Activated naive CD4-positive, alpha-beta T cell (primary cell): ENCODE measurements at places on chromosomes 2 and 18.

DNA sequence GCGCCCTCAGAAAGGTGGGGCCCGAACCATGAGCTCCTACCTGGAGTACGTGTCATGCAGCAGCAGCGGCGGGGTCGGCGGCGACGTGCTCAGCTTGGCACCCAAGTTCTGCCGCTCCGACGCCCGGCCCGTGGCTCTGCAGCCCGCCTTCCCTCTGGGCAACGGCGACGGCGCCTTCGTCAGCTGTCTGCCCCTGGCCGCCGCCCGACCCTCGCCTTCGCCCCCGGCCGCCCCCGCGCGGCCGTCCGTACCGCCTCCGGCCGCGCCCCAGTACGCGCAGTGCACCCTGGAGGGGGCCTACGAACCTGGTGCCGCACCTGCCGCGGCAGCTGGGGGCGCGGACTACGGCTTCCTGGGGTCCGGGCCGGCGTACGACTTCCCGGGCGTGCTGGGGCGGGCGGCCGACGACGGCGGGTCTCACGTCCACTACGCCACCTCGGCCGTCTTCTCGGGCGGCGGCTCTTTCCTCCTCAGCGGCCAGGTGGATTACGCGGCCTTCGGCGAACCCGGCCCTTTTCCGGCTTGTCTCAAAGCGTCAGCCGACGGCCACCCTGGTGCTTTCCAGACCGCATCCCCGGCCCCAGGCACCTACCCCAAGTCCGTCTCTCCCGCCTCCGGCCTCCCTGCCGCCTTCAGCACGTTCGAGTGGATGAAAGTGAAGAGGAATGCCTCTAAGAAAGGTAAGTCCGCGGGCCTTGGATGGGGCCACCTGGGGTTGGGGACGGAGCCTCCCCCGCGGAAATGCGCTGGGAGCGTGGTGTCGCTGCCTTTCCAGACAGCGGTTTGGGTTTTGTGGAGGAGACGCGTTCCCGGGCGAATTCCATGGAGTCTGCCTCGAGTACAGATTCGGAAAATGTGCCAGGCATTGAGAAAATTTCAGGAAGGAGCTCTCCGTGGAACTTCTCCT, 559 bp downstream of the HOXD1 start:
- DNase-seq, result no peak

DNA sequence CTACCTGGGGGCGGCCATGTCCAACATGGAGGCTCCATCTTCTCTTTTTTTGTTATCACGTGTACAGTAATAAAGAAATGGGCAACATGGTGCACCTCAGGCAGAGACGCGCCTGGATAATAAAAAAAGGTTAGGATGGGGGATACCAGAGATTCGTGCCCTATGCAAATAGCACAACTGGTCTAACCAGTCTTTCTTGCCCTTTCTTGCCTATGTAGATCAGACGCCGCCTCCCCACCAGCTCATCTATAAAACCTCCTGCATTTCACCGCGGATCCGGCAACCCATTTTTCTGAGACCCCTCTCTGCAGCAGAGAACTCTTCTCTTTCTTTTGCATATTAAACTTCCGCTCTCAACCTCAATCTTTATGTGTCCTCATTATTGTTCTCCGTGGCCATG, 68.7 kb downstream of the MYL12B start:
- DNase-seq, result no peak

- no peak for DNase-seq
Observed at GRCh38 chr18:21281603-21282002, 39.6 kb downstream of the GREB1L start.

DNA sequence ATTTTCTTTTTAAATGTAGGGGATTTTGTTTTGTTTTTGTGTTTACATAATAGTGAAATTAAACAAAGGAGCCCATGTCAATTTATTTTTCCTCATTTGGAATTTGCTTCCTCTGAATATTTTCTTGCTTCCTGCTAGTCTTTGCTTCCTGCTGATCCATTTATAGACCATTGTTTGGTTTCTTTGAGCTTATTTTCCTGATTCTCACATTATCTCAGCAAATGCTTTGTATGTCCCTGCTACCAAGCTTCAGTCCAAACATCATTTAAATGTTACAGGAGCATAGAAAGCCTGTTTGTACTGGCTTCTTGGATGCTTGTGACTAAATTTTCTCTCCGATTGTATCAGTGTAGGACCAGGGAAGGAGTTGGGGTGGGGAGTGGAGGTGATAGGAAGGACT, 127.3 kb upstream of the IL1R2 start:
- DNase-seq, result no peak

DNA sequence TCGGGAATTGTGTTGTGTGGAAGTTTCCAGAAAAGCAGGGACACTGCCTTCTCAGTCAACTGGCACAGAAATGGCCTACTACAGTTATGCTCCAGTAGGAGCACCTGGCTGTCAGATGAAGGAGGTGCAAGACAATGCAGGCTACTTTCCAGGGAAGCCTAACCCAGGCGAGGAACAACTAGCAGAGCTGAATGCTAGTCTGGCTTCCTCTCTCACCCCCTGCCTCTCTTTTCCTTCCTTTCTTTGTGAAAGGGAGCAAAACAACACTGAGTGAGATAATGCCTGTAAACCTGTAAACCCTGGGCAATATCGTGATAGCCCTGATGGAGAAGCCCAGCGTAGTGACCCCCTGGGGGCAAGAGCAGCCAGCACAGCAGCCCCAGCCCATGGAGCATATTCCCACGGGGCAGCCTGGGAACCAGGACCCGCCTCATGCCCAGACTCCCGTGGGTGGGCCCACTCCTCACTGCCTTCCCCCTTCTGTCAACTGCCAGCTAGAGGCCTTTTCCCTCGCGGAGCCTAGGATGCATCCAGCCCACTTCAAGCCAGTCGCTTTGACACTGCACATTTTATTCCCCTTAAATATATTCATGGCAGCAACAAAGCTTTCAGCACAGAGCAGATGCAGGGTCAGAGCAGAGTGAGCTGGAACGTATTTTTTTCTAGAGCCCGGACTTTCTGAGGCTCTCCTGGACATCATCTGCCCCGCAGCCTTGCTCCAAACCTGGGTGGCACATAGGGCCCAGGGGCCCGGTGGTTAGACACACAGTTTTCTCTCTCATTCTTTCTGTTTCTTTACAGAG, 77.0 kb downstream of the PDCL3 start:
- no peak for DNase-seq

- no peak for DNase-seq
Observed at GRCh38 chr2:208037564-208038487, 12.5 kb upstream of the PLEKHM3 start.

- no peak for DNase-seq
Observed at GRCh38 chr2:181916726-181917718, 25.5 kb downstream of the ITPRID2 start.

DNA sequence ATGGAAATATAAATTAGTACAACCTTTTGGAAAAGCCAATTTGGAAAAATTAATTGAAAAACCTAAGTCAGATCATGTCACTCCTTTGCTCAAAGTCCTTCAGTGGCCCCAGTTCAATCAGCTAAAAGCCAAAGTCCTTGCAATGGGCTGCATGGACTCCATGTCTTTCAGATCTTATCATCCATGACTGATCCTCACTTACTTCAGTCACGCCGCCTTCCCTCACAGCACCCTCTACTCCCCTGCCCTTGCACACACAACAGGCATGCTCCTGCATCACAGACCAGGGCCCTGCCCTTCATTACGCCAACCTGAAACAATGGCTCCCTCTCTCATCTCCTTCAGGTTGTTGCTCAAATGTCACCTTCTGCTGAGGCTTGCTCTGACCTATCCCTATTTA, 15.6 kb downstream of the KANSL3 start:
- DNase-seq, result no peak

GRCh38 chr2:60549238-60549927, 4.1 kb downstream of the BCL11A start:
- no peak for DNase-seq
